ENCODE measurements at places on chromosomes 2 and 18. TPM values are rescaled to one million over a fixed set of nuclear protein-coding genes. Genes with fewer than 3 reads are reported as not detected.

The GNLY gene
- total RNA-seq: 2.4 TPM

GRCh38 chr18:79961527-79962291, 2.7 kb upstream of the HSBP1L1 start:
- no peak overlapping the region for H3K4me3 ChIP-seq
- no peaks in the 10 kb centered on the region for H3K27me3 ChIP-seq
- H3K27ac ChIP-seq: no peak overlapping the region
- peaks cover 29% of the 10 kb centered on the region for H3K4me1 ChIP-seq
- DNase-seq: no peak
- H3K36me3 ChIP-seq: no peaks in the 10 kb centered on the region

The PTCD3 gene
- total RNA-seq: 147 TPM

- no peak for DNase-seq
- no peak overlapping the region for H3K4me3 ChIP-seq
- H3K36me3 ChIP-seq: no peaks in the 10 kb centered on the region
- no peak overlapping the region for H3K27ac ChIP-seq
- H3K4me1 ChIP-seq: no peaks in the 10 kb centered on the region
Observed at GRCh38 chr2:197348721-197349360, 38.3 kb upstream of the ANKRD44 start.

The CIB4 gene
- not detected for total RNA-seq

GRCh38 chr2:131045286-131046027, 47.8 kb downstream of the FAM168B start:
- H3K4me3 ChIP-seq: no peak overlapping the region
- H3K27me3 ChIP-seq: no peaks in the 10 kb centered on the region
- peaks cover 33% of the 10 kb centered on the region for H3K36me3 ChIP-seq
- H3K27ac ChIP-seq: no peak overlapping the region

The CD8B2 gene
- not detected for total RNA-seq
